T-helper 2 cell treated with Interferon-gamma antibody and Interleukin-4, amounts not matched to agents 100 ng/mL and 5 ng/mL, for 36 hours (primary cell): ENCODE measurements at places on chromosomes 16 and 17. TPM values are rescaled to one million over a fixed set of nuclear protein-coding genes. Genes with fewer than 3 reads are reported as not detected.

Gene SLC52A1
- total RNA-seq = 0.16 and 0.30 TPM in 2 replicates

Gene MT1F
- total RNA-seq = 18.5 and 24.1 TPM in 2 replicates

Gene TRPV2
- 135 and 139 TPM in 2 replicates for total RNA-seq

Gene BICDL2
- total RNA-seq = 0.20 and 0.23 TPM in 2 replicates

Gene STRADA
- 54.1 and 54.8 TPM in 2 replicates for total RNA-seq

Gene KCNJ12
- total RNA-seq = not detected in 2 replicates

Gene EFCAB5
- total RNA-seq = 0.52 and 1.6 TPM in 2 replicates

Gene CCL14
- total RNA-seq = not detected in 2 replicates

Gene CISD3
- total RNA-seq = 47.0 and 47.5 TPM in 2 replicates

Gene NT5C
- total RNA-seq = 55.2 and 61.0 TPM in 2 replicates

Gene GJC1
- 2.1 and 2.2 TPM in 2 replicates for total RNA-seq

Gene RNF222
- total RNA-seq = 0.05 TPM in 1 of 2 replicates, not detected in the other

Gene TBC1D3
- total RNA-seq = not detected in 2 replicates

Gene NUPR1
- total RNA-seq = not detected in 2 replicates

Gene AHSP
- total RNA-seq = not detected in 2 replicates

Gene TADA2A
- 44.1 and 44.6 TPM in 2 replicates for total RNA-seq

Gene ANKS4B
- total RNA-seq = not detected in 2 replicates

Gene CSF3
- not detected in 2 replicates for total RNA-seq

Gene ABCC11
- total RNA-seq = 0.05 and 0.16 TPM in 2 replicates

Gene ACSM2A
- total RNA-seq = not detected in 2 replicates

Gene DHRS7C
- total RNA-seq = not detected in 2 replicates

Gene C17orf67
- 3.2 TPM in 2 replicates for total RNA-seq

Gene PRDM7
- total RNA-seq = not detected in 2 replicates

Gene LGALS9B
- total RNA-seq = 2.0 and 2.2 TPM in 2 replicates

Gene SLC47A1
- not detected in 2 replicates for total RNA-seq

Gene CNGB1
- not detected in 2 replicates for total RNA-seq

Gene PPY
- not detected in 2 replicates for total RNA-seq

Gene COPRS
- total RNA-seq = 21.8 and 21.9 TPM in 2 replicates

Gene KLHL10
- total RNA-seq = 0.07 and 0.09 TPM in 2 replicates

Gene CCL7
- not detected in 2 replicates for total RNA-seq

Gene NEK8
- 5.5 and 7.3 TPM in 2 replicates for total RNA-seq

Gene GNAO1
- 1.8 and 2.1 TPM in 2 replicates for total RNA-seq

Gene CORO1A
- total RNA-seq = 1,841 and 1,902 TPM in 2 replicates

Gene RHBDL3
- 0.48 and 1.00 TPM in 2 replicates for total RNA-seq

Gene MPO
- not detected in 2 replicates for total RNA-seq

Gene PCYT2
- total RNA-seq = 35.0 and 39.1 TPM in 2 replicates

Gene TOX3
- not detected in 2 replicates for total RNA-seq

Gene TBC1D28
- not detected in 2 replicates for total RNA-seq

Gene MEFV
- 0.09 and 0.25 TPM in 2 replicates for total RNA-seq

Gene ZNF821
- 4.5 and 5.3 TPM in 2 replicates for total RNA-seq

Gene NQO1
- total RNA-seq = 36.6 and 42.4 TPM in 2 replicates

Gene NSRP1
- total RNA-seq = 23.4 and 25.6 TPM in 2 replicates

Gene MRPL10
- total RNA-seq = 36.6 and 37.4 TPM in 2 replicates

Gene RMI2
- 59.5 and 59.6 TPM in 2 replicates for total RNA-seq

Gene SDK2
- 2.3 and 2.9 TPM in 2 replicates for total RNA-seq

Gene PRSS33
- not detected in 2 replicates for total RNA-seq

Gene OTOP2
- total RNA-seq = not detected in 2 replicates

Gene HAGHL
- 5.9 and 8.5 TPM in 2 replicates for total RNA-seq

Gene ITGB3
- 1.7 and 1.9 TPM in 2 replicates for total RNA-seq

Gene GOT2
- total RNA-seq = 85.3 and 86.6 TPM in 2 replicates

Gene CHD9
- total RNA-seq = 25.6 and 27.4 TPM in 2 replicates

Gene MYH3
- total RNA-seq = 5.0 TPM in 2 replicates

Gene GRN
- 41.7 and 44.2 TPM in 2 replicates for total RNA-seq

Gene PIMREG
- total RNA-seq = 20.5 and 24.9 TPM in 2 replicates

Gene C16orf96
- total RNA-seq = 0.05 and 0.16 TPM in 2 replicates

Gene TAT
- total RNA-seq = not detected in 2 replicates
